Panc1 (cell line): ENCODE measurements at places on chromosomes 5 and 9.

GRCh38 chr9:94734054-94734754 is 7.7 kb downstream of the AOPEP start:
- no peak for DNase-seq

DNA sequence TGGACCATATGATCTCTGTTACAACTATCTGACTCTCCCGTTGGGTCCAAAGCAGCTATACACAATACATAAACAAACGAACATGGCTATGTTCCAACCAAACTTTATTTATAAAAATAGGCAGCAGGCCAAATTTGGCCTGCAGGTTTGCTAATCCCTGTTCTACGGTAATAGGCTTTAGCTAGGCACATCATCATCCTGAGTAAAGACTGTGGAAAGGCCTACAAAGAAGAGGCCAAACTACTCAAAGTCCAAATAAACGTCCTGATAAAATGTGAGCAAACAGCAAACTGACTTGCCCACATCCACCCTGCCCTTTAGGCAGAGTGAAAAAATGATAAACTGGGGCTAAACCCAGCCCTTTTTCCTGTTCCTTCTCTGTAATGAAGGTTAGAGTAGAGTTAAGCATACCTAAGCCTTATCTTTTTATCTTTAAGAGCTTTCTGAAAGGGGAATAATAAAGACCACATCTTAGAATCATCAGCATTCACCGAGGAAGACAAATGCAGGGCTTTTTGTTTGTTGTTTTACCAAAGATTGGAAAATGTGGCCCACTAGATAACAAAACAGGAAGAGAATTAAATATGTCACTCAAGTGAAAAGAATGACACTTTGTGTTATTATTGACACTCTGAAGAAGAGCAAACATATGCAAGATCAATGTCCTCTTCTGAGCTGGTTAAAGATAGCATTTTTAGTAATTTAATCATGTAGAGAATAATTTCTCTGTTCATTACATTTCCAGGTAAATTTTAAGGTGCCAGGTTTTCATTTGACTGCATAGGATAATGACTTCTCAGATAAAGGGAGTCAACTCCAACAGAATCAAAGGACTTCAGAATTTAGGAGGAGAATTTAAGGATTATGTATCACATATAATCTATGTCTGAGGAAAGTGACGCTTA is 160.0 kb upstream of the GNA14 start:
- DNase-seq, result no peak

GRCh38 chr5:17163221-17163620 is 54.2 kb upstream of the BASP1 start:
- no peak for DNase-seq

GRCh38 chr5:38426490-38426889 is 130.0 kb downstream of the LIFR start:
- DNase-seq, result no peak

DNA sequence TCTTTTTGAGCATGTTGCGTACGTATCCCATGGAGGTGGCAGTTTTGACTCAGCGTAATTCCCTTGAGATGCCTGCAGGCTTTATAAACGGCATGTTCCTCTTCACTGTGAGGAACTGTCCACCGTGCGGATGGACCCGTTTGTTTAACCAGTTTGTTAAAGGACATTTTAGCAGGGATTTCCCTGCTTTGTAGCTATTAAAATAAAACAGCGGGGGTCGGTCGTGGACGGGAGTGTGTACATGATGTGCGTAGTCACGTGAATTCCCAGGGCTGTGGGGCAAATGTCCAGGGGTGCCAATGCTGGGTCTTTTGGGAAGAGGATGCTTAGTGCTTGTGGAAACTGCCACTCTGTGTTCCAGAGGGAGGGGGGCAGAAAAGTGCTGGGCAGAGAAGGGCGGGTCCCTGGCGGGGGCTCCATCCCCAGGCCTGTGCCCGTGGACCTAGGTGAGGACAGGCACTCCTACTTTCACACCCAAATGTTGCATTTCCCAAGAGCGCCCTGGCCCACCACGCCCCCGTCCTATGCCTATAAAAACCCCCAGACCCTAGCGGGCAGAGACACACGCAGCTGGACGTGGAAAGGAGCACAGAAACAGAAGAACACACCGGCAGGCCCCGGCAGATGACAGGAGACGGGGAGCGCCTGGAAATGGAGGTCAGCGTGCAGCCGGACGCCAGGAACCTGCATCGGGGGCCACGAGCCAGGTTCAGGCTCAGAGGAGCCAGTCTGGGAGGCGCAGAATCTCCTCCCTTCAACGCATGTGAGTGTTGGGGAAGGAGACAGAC is 4.0 kb upstream of the TERT start:
- no peak for DNase-seq

GRCh38 chr9:81560851-81561732 is 128.3 kb downstream of the TLE1 start:
- no peak for DNase-seq

DNA sequence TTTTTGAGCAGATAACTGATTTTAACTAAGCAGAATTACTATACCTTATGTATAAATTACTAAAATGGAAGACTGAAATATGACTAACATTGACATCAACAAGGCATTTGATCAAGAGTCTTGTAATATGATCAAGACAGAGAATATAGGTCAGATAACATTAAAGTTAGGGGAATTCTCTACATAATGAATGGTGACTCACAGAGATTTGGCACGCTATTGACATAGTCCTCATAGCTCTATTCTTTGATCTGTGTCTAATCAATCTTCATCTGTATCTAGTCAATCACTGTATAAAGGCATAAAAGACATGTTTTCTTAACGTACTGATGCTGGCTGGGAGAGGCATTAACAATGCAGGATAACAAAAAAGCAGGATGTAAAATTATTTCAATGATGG is 17.4 kb downstream of the ABITRAM start:
- DNase-seq, result no peak

DNA sequence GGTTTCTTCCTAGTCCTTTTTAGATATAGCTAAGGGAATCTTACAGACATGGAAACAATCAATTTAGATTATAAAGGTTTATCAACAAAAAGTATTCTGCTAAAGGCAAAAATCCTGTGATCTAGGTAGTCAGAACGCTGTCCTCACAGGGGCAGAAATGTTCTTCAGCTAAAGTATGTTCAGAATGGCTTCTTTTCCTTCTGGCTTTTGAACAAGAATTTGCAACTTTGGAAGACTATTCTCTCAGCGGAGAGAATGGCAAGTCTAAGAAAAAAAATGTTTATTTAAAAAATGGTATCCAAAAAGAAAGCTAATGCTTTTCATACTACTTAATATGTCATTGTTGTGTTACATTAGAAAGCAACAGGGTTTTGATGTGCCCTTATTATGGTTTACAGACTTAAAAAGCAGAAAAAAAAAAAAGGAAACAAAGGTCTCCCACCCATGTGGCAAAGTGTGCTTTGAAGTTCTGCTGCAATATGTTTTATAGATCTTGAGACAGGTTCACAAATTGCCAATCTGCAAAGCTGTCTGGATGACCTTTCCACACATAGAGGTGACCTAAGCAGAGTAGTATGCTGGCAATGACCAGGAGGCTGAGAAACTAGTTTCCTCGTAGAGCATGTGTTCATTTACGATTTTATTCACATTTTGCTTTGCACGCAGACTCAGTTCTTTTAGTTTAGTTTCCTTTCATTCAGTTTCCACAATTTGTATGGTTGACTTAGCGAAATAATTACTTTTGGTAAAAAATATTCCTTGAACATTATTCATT is 45.1 kb upstream of the PJA2 start:
- no peak for DNase-seq

DNA sequence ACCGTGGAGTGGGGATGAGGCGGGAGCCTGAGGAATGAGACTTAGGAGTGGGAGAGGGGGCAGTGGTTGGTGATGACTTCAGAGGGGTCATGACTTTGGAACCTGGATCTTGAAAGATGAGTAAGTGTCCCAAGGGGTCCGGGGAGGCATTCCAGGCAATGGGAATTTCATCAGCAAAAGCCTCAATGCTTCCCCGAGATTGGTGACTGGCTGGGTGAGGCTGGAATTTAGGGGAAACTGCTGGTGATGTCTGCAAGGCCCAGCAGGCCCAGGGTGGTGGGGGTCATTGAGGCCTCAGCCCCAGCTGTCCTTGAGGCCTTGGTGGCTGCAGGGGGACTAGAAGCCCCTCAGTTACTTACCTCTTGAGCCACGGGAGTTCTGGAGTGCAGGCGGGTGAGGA is 7.5 kb downstream of the NDST1 start:
- no peak for DNase-seq

- DNase-seq, result no peak
Observed at GRCh38 chr5:110258460-110259216, 467.8 kb downstream of the TMEM232 start.

GRCh38 chr9:107472581-107473340 is 16.8 kb downstream of the KLF4 start:
- DNase-seq, result no peak

GRCh38 chr5:120476063-120476462 is 12.0 kb downstream of the PRR16 start:
- DNase-seq, result no peak

DNA sequence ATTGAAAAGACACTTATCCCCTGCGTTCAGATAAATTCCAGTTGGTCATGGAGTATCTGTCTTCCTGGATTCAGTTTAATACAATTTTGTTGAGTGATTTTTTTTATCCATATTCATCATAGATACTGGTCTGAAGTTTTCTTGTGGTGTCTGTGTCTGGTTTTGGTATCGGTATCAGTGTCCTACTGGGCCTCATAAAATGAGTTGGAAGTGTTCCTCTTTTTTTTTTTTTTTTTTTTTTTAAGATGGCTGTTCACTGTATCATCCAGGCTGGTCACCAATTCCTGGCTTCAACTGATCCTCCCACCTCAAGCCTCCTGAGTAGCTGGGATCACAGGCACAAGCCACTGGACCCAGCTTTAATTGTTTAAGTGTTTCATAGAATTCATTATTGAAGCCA is 2.9 kb upstream of the CAMSAP1 start:
- no peak for DNase-seq

DNA sequence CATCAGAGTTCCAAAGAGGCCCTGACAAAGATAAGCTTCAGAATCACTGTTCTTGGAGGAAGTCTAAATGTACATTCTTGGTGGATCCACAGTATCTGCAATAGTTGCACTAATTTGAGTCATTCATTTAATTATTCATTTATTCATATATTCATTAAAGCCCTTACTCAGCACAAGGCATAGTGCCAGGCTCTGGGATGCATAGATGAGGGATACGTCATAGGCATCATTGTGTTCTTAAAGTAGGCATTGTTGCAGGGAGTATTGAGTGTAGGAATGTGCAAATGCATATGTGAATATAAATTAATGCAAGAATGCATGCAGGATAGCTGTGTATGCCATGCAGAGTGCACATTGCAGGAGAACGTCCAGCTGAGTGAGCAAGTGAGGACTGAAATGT is 100.7 kb downstream of the DRD1 start:
- no peak for DNase-seq

DNA sequence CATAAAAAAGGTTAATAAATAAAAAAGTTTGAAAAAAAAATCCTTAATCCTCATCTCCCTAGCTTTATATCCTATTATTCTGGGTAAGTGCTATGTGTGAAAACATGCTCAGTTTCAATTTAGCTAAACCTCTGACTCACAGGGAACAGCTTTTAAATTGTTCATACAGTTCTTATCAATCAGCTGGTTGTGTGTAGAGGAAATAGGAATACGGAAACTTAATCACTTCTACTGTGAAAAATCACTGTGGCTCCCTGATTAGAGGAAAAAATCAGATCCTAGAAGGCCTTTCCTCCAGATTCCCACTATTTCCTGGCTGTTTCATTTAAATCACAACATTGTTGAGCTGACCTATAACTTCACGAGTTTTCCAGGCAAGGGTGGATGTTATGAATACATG is 120.5 kb downstream of the MARCHF3 start:
- DNase-seq, result no peak

- no peak for DNase-seq
Observed at GRCh38 chr9:34513567-34514214, 9.1 kb downstream of the ENHO start.

DNA sequence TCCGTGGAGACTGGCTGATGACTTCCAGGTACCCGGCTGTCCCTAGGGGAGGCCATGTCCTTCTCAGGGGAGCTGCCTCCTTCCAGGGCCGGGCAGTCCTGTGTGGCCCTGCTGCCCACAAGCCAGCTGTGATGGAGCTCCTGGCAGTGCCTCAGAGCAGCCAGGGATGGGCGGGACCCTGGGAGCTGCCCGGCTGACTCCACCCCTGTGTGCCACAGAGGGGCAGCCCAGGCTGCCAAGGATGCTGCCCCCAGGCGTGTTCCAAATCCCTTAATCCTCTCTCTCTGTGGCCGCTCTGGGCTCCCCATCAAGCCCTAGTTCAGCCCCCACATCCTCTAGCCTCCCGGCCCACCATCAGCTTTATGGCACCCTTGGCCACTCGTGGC is 7.0 kb upstream of the SCGB3A1 start:
- no peak for DNase-seq

DNA sequence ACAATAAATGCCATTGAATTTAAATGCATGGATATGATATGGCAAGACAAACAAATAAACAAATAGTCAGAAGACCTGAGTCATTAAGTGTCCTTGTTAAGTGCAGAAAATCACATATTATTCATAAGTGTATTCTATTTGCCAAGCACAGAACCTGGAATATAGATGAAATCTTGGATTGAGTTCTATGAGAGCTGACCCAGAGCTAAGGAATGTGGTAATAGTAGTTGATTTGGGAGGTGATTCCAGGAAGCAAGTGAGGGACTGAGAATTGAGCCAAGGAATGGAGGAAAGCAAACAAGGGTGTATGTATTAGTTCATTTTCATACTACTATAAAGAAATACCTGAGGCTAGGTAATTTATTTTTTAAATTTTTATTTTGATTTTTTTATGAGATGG is 208.9 kb downstream of the TRIM32 start:
- DNase-seq, result no peak

- DNase-seq, result no peak
Observed at GRCh38 chr5:134534726-134535110, 9.2 kb downstream of the JADE2 start.

DNA sequence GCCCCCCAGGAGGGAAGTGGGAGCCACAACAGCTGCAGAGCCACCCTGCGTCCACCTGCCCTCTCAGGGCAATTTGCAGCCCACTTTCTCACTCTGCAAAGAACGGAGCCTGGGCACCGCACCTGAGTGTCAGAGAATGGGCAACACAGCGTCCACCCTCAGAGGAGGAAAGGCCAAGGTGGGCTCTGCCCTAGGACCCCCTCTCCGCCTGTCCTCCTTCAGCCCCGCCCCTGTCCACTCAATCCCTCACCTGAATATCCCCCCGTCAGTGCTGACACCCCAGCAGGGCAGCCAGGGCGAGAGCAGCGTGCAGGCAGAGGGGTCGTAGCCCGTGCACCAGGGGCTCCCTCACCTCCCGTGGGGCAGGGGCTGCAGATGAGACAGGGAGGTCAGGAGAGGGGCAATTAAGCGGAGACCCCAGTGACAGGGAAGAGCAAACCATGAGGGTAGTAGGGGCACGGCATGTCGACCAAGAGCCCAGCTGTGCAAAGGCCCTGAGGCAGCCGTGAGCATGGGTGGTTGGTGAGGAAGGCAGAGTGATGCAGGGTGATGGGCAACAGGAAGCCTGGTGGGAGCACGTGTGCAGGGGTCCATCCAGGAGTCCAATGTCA is 140.3 kb downstream of the OLFM1 start:
- no peak for DNase-seq

DNA sequence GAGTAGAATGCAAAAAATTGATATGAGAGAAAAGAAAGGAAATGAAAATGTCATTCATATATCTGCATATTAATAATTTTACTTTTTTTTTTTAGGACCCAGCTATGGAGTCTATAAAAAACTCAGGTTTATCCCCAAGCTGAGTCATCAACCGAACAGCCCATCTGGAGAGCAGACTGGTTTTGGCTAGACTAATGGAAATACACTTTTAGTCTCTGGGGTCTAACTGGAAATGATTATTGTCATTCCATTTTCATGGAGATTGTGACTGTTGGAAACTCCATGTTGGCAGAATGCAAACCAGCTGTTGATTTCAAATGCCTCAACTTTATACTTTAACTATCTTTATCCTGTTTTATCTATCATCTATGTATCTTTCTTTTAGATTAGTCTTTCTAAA is 28.7 kb downstream of the ANXA1 start:
- no peak for DNase-seq
